Caco-2 (cell line): ENCODE measurements at places on chromosomes 5 and 9. TPM values are rescaled to one million over a fixed set of nuclear protein-coding genes. Genes with fewer than 3 reads are reported as not detected.

KCNT1 gene
- total RNA-seq: 0.09 and 0.14 TPM in 2 replicates

- peak; percentile 37 for DNase-seq
Measured at GRCh38 chr9:10612641-10613398, at the start of gene PTPRD. Gene PTPRD (minus strand): TSS chr9:10613002.

DNA sequence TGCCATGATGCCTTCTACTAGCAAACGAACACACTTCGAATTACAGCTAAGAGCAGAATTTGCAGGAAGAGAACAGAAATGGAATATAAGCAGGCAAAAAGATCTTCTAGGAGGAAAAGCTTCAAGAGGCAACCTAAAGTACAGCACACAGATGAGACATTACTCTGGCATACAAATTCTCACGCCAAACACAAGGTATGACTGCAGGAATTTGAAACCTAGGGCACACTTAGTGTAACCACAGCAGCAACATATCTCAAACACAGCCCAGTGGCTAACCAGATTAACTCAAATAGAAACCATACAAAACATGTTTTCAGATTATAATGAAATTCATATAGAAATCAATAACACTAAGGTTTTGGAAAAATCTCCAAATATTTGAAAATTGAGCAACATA lies 481.0 kb upstream of the RGMB start:
- no peak for DNase-seq

ZBTB43 gene
- 17.7 and 18.5 TPM in 2 replicates for total RNA-seq
